ENCODE measurements at places on chromosomes 16 and 17.

GRCh38 chr16:77290451-77291115 is 91.4 kb downstream of the SYCE1L start:
- DNase-seq = no peak

DNA sequence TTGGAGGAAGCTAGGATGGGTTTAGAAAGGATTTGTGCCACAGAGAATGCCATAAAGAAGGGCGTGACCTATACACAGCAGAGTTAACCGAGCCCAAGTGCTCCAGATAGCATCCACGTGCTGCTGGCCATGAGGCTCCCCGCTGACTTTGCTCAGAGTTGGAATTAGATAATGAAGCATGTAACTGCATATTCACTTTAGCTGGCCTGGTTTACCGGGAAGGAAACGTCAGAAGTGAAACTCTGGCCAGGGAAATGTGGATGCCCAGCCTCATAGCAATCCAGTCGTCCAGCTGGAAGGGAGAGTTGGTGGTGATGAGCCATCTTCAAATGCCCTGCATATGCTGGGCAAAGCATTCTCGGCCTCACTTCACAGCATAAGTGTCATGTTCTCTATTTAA is 6.1 kb downstream of the KRT35 start:
- DNase-seq = no peak

- no peak for DNase-seq
Observed at GRCh38 chr17:27575096-27575911, 55.7 kb upstream of the LGALS9 start.

DNA sequence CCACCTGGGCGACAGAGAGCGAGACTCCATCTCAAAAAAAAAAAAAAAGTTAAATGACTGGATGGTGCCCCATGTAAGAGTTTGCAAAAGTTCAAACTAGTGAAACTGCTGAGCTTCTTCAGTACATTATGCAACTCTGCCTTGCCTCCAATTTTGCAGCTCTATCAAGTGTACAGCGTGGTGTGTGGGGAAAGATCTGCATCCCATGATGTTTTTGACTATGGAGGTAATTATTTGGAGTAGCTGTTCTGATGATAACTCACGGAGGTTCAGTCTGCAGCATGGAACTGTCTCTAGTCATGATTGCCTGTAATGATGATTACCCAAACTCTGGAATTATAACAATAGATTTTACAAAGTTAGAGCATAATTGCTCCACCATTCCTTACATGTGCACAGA is 149.6 kb downstream of the PITPNC1 start:
- DNase-seq = no peak

GRCh38 chr16:49588026-49588425 is 214.4 kb downstream of the C16orf78 start:
- DNase-seq = no peak

- no peak for DNase-seq
Observed at GRCh38 chr17:19254651-19255050, 17.5 kb downstream of the EPN2 start.

DNA sequence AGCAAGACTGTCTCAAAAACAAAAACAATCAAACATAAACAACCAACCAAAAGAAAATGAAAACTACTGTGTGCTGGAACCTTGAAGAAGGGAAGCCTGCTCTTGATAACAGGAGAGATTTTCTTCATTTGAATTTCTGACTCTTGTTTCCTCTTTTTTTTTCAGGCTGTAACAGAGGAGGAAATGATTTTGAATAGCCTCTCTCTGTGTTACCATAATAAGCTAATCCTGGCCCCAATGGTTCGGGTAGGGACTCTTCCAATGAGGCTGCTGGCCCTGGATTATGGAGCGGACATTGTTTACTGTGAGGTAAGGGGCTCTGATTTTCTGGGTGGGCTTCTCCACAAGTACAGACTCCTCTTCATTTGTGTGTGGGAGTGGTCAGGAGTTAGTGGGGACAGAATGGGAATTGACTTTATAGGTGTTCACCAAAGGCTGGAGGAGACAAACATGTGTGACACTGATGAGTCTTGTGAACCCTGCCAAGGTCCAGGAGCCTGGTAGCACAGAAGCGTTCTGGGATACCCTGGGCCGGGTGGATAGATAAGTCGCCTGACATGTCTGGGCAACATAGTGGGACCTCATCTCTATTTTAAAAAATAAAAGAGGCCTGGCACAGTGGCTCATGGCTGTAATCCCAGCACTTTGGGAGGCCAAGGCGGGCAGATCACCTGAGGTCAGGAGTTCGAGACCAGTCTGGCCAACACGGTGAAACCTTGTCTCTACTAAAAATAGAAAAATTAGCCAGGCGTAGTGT is 14.9 kb downstream of the DUS2 start:
- DNase-seq = no peak

- DNase-seq = no peak
Observed at GRCh38 chr16:9122969-9123368, 31.5 kb downstream of the HAPSTR1 start.

DNA sequence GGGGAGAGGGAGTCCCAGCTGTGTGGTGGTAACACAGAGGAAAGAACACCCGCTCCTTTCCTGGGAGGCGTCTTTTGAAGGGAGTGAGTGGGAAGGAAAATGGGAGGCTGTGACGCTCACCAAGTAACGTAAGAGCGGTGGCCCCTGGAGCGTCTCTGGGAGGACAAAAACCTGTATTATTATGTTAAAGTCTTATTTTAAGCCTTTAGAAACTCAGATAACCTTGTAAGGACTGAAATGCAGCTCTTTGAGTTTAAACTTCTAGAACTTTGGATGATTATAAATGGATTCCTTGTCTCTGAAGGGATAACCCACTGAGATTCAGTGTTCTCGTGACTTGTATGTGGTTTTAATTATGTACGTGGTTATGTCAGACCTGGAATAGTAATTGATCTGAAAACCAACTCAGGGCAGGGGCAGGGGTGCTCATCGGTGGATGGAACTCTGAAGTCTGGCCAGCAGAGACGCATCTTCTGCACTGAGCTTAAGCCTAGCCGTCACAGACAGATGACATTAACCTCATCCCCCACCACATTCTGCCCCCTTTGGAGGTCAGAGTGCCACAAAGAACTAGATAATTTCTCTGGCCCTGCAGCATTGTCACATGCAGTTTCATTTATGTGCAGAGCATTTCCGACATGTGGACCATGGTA is 41.8 kb upstream of the SLC12A3 start:
- no peak for DNase-seq

Data from H1 (cell line).